ENCODE measurements at places on chromosomes 4 and X. TPM values are rescaled to one million over a fixed set of nuclear protein-coding genes. Genes with fewer than 3 reads are reported as not detected.

DNA sequence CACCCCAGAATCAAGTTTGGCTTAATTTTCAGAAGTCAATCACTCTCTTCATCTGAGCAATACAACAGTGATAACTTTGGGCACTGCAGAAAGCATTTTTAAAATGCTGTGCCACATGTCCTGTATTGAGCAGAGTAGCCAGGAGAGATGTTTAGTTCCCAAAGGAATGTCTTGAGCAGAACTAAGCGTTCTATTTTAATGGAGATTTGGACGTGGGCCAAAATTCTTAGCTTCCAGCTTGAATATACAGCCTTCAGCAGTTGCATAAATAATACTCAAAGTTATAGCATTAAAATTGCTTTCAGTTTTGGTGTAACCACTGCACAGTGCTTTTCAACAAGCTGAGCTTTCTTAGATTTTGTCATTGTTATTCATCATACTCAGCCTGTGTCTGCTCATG, 679.2 kb downstream of the NLGN4X start:
- no peak for DNase-seq

- DNase-seq: no peak
These were observed 607.4 kb upstream of the PITX2 start for GRCh38 chr4:111230265-111230664.

GRCh38 chr4:152334931-152335330, 201.0 kb downstream of the FBXW7 start:
- no peak for DNase-seq

The PCDH18 gene
- total RNA-seq: 3.4 TPM

DNA sequence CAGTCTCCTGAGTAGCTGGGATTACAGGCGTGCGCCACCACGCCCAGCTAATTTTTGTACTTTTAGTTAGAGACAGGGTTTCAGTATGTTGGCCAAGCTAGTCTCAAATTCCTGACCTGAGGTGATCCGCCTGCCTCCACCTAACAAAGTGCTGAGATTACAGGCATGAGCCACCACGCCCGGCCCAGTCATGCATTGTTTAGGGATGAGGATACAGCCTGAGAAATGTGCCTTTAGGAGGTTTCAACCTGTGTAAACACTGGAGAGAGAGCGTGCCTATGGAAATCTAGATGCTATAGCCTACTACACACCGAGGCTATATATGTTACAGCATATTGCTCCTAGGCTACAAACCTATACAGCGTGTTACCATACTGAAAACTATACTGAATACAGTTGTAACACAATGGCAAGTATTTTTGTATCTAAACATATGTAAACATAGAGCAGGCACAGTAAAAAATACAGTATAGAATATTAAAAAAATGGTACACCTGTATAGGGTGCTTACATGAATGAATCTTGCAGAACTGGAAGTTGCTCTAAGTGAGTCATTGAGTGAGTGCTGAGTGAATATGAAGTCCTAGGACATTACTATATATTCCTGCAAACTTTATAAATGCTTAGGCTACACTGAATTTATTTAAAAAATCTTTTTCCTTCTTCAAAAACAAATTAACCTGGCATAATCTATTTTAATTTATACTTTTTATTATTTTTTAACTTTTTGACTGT, 588.2 kb upstream of the ADGRL3 start:
- no peak for DNase-seq

- no peak for DNase-seq
These were observed 117.3 kb upstream of the PPP3CA start for GRCh38 chr4:101464596-101464995.

The KIT gene
- 1.2 TPM for total RNA-seq

The BEX2 gene
- 2.6 TPM for total RNA-seq

DNA sequence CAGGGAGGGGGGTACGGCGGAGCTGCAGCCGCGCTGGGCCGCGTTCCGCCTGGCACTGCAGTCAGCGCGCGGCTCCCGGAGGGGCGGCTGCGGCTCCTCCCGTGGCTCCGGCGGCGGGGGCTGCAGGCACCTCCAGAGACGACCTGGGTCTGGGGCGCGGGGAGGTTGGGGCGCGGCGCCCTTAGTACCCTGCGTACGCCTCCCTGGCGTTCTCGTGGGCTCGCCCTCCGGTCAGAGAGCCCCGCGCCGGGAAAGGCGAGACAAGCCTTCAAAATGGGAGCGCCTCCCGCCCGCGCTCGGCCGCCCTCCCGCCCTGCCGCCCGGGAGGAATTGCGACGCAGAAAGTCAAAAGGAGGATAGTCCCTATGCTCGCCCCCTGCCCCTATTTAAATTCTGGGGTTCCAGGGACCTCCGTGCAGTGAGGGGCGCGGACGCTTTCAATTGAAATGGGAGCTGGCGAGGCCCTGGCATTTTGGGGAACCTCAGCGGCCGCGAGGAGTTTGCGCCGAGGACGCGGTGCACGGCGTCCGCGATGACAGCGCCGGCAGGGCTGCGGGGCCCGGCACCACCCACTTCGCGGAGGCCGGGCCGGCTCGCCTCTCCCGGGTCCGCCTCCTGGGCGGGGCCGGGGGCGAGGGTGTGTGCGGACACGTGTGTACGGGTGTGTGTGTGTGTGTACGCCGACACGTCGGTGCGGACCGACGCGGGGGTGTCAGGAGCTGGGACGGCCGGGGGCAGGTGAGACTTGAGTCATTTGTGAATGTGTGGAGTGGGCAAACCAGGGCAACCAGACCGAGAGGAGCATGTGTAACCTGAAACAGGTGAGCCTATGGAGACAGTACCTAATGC, 544 bp downstream of the HERC3 start:
- DNase-seq: peak; percentile 81

DNA sequence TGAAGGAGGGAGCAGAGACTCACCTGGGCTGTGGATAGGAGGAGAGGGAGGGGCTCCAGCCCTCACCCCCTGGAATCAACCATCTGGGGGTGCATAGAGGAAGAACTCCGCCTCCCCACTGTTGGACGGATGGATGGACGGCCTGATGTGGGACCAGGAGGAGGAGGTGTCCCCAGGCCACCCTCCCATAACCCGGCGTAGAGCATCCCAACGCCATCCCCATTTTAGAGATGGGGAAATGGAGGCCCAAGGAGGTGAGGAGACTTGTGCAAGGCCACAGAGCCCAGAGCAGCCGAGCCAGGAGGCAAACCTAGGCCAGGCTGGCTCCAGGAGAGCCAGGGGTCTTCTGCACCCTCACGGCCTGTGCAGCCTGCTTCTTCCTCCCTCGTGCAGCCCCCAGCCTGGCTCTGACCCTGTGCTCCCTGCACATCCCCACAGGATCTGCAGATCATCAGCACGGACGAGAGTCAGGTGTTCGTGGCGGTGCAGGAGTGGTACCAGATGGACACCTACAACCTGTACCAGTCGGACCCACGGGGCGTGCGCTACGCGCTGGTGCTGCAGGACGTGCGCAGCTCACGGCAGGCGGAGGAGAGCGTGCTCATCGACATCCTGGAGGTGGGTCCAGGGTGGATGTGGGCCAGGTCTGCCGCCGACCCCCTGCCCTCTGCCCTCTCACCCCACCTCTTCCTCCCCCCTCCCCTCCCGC, 241.0 kb upstream of the PSAPL1 start:
- DNase-seq: no peak

DNA sequence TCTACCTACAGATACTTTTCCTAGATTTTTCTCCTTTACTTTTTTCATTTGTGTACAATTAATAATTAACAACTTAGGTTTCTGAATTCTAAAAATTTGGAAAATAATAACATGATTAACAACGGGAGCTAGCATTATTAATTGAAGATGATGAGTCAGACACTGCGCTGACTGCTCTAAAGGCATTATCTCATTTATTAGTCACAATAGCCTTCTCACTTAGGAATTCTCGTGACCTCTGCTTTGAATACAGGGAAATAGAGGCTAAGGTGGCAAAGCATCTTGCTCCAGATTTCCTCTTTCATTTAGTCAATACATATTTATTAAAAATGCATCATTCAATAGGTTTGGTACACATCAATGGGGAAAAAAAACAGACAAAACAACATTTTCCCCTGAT, 441.3 kb downstream of the PCDH18 start:
- no peak for DNase-seq

The SLC6A14 gene
- not detected for total RNA-seq

GRCh38 chrX:85379174-85379907, at the start of gene POF1B:
Gene POF1B (minus strand): TSS chrX:85379665. CDS start chrX:85379454, 211 bp downstream.
- DNase-seq: no peak

DNA sequence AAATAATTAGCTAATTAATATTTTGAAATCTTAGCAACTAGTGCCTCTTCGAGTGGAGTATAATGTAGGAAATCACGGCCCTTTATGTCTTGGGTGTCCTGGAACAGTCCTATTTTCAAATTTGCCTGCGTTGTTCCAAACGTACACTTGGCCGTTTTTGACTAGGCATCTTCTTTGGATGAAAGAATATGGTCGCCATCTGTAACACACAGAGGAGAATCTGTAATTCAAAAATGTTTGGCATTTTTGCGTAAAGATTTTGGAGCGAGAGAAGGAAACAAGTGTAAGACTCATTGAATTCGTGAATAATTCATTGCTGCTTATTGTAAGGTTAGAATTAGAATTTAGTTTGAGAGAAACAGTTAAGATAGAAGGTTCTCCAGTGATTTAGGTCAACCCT, 61.5 kb upstream of the CLCN4 start:
- DNase-seq: no peak

GRCh38 chr4:151323667-151324066, 1.7 kb downstream of the SH3D19 start:
- no peak for DNase-seq

GRCh38 chrX:11760958-11761357, 2.9 kb downstream of the MSL3 start:
- DNase-seq: no peak

DNA sequence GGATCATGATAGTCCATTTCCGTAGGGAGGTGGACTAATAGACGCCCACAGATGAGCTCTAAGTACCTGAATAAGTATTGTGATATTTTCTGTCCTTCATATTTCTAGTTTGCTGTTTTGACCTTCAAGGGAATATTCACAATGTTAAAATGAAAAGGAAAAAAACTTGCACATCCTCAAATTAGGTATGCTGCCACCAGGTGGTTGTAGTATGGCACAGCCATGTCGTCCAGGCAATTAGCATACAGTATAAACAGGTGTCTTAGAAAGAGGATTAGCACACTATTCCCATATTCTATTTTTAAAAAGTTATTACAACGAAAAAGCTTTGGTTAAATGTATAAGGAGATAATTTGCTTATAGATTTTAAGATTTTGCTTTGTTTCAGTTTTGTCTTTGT, 802.0 kb downstream of the RPA4 start:
- DNase-seq: no peak

The CXCR3 gene
- total RNA-seq: not detected

The TRIML2 gene
- not detected for total RNA-seq

The ADH1B gene
- 91.9 TPM for total RNA-seq

DNA sequence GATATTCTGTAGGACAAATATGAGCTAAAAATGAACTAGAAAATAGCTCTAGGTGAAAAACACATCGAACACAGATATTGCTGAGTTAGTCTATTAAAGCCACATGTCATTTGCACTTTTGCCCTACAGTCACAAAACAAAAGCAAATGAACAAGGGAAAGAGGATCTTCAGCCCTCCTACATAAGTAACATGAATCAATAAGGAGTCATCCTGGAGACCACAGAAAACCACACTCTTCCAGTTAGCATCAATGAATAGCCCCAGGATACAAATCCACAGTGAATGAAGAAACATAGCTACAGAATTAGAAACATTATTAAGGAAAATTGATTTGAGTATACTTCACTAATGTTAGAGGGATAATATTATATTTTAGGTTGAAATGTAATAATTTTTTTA, 311.4 kb downstream of the MAPK10 start:
- no peak for DNase-seq

DNA sequence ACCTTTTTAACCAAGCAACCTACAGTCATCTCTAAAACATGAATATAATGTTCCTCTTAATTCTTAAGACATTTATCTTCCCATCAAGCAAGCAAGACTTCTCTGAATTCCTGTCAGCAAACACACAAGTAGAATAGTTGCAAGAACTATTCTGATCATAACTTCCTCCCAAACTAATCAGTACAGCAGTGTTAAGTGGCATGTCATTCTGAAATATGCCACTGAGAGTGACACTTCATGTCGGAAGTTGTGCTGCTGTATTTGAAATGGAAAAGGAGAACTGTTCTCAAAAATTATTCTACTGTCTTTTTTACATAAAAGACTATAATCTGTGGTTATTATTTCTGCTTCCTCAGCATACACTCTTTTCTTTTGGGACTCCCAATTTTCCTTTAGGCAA, 546.6 kb downstream of the PCDH18 start:
- DNase-seq: no peak

The TBC1D8B gene
- total RNA-seq: 2.0 TPM

- DNase-seq: no peak
These were observed 34.4 kb upstream of the TET2 start for GRCh38 chr4:105112274-105112673.
